Cortex of kidney (tissue), 1 donor: ENCODE measurements at places on chromosomes 4 and X.

- DNase-seq, result no peak
Observed at GRCh38 chr4:105895583-105896460, 551 bp downstream of the NPNT start.

GRCh38 chr4:80112236-80112635, 39.2 kb upstream of the ANTXR2 start:
- DNase-seq, result no peak

GRCh38 chrX:114999906-115000305, 17.5 kb downstream of the IL13RA2 start:
- no peak for DNase-seq

GRCh38 chr4:27288496-27288895, 427.9 kb downstream of the STIM2 start:
- no peak for DNase-seq

DNA sequence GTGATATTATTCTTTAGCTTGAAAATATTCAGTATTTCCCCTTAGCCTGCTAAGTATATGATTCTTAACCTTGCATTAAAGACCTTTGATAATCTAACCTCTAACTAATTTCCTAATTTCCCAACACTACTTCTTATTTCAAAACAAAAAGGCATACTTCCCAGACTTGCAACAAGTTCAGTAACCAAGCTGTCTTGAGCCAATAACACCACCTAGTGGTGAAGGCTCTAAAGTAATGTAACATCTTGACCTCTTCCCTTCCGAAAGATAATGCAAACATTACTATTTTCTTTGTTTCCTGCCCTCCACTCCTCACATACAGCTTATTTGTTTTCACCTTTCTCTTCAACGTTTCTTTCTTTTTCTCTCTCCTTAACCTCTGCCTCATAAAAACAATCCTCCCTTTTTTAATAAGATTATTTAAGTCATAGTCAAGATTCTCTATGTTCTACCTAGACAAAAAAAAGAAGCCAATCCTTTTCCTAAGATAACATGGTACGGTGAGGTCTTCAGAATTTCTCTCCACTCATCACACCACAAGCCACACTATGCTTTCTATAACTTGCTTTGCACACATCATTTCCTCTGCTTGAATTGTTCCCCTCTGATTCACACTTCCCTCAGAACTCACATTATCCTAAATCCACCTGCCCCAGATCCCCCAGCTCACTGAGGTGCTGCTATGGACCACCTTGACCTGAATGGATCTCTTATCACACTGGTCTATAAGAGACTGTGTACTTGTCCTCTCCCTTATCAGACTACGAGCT, 3.5 kb downstream of the FAT1 start:
- no peak for DNase-seq
